DMS79 treated with DMSO at 0.1 percent for 48 hours (cell line): ENCODE measurements at places on chromosomes 7 and 10.
A peak's percentile ranks its signal among the peaks of the same experiment; 100 is the strongest.

GRCh38 chr10:44998146-44998631, 2.5 kb upstream of the ZNF22 start:
- no peak for DNase-seq

DNA sequence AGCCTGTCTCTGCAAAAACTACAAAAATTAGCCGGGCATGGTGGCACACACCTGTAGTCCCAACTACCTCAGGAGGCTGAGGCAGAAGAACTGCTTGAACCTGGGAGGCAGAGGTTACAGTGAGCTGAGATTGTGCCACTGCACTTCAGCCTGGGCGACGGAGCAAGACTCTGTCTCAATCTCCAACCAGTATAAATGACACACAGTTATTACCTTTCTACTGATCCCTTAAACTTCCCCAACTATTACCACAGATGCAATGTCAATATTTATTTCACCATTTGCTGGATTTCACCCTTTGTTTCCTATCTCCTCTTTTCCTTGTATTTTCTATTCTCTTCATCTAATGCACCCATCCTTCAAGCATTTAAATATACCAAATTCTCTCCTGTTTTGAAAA, 431.8 kb downstream of the GRM8 start:
- DNase-seq, result no peak

DNA sequence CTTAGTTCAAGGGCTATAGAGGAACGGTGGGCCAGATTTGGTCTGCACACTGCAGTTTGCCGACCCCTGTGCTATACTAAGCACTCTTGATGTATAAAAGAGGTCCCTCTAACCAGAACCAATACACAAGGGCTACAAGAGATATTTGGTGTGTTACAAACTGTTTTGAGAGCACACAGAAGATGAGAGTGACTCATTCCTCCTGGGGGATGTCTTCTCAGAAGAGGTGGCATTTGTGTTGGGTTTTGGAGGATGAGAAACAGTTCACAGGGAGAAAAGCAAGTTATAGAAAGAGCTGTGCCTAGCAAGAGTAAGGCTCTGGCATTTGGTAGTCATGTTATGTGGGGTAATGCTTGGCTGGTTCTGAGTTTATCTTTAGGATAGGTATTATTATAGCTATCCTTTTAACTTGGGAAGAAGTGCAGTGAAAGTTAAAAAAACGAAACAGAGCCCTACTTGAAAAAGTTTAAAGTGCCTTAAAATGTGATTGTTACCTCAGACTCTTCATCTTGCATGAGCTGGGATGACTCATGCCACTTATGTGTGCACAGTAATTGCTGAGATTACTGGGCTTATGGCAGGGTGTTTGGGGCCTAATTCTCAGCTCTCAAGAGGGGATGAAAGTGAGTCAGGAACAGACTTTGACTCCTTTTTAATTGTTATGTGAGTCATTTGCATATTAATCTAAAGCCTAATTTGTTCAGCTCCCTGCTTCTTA, 160.4 kb downstream of the KIF20B start:
- DNase-seq, result peak; percentile 28

DNA sequence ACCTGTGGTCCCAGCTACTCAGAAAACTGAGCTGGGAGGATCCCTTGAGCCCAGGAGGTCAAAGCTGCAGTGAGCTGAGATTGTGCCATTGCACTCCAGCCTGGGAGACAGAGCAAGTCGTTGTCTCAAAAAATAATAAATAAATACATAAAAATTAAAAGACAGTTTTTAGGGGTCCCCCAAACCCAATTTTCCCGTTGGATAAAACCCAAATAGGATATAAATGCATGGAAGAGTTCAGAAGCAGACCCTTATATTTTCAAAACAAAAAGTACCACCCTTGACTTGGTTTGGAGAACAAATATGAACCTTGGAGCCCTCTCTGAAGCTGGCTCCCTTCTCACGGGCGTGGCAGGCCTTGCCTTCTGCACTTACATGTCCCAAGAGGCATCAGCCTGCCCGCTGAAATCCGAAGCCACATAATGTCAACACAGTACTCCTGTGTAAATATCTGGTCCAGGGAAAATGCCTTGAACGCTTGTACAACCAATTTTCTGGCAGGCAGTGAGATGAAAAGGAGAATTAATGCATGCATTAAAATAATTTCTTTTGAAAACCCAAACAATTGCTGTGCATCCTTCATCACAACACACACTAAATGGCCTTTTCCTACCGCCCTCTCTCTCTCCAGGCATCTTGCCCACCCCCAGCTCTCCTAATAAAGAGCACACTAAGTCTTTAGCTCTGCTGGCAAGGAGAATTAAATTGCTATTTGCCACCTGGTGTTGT, 46.4 kb upstream of the PARD3 start:
- peak; percentile 65 for DNase-seq

- no peak for DNase-seq
Measured at GRCh38 chr7:127417346-127417745, 24.8 kb upstream of the ZNF800 start.

DNA sequence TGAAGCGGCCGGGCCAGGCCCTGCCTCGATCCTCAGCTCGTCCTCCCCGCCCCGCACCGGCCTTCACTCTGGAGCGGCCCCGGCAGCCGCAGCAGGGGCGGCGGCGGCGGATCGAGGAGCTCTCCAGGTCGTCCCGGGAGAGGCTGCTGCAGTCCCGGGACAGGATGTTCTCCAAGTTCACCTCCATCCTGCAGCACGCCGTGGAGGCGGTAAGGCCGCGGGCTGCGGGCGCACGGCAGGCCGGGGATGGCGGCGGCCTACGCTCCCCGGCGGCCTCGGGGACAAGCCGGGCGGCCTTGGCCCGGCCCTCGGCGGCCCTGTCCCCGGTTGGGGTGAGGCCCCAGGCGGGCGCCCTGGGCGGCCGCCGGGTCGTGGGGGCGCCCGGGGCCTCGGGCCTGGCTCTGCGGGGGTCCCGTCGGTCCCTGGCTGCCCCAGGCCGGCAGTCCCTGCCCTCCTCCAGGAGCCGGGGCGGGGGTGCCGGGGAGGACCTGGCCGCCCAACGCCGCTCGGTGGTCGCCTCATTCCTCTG, 399 bp downstream of the FHIP2A start:
- peak; percentile 1 for DNase-seq

GRCh38 chr10:80540981-80541750, 3.5 kb downstream of the SH2D4B start:
- no peak for DNase-seq

- DNase-seq, result no peak
Measured at GRCh38 chr7:108204281-108204796, 74.2 kb upstream of the LAMB4 start.

- no peak for DNase-seq
Measured at GRCh38 chr10:67772894-67773511, 65.0 kb downstream of the DNAJC12 start.

GRCh38 chr10:75744261-75744660, 312.8 kb downstream of the LRMDA start:
- no peak for DNase-seq

- no peak for DNase-seq
Measured at GRCh38 chr7:3897430-3898372, 596.6 kb downstream of the SDK1 start.

- DNase-seq, result no peak
Measured at GRCh38 chr10:17394854-17395253, 59.5 kb downstream of the ST8SIA6 start.

- no peak for DNase-seq
Measured at GRCh38 chr10:132796846-132797245, 10.9 kb upstream of the NKX6-2 start.

DNA sequence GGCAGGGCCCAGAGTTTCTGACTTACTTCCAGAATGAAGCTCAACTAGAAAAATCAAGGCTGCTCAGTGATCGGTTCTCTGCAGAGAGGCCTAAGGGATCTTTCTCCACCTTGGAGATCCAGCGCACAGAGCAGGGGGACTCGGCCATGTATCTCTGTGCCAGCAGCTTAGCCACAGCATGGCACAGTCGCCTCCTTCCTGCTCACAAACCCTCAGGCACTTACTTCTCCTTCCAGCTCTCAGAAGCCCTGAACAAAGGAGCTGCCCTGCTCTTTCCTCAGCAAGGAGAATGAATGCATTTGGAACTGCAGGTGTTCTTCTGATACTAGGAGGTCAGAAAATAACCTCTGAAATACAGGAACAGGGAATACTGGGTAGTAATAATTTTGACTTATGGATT, 219.7 kb upstream of the PRSS1 start:
- DNase-seq, result no peak

DNA sequence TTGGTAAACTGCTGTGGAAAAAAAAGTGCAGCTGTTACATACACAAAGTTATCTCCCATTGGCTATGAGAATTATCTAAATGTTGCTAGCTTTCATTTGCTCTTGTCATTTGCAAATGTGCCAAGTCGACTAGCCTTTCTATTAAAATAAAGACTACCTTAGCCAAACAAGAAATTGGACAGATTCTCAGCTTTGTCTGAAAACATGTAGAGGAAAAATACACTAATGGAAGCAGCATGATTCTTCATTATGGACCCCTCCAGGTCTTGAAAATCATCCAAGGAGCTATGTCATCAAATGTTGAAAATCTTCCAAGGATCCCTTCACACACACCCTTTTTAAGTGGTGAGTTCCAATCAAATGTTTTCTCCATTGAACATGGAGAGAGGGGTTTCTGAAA, 237.7 kb downstream of the ETV1 start:
- no peak for DNase-seq

GRCh38 chr7:25669961-25670841, 441.9 kb upstream of the NPVF start:
- DNase-seq, result no peak

- no peak for DNase-seq
Measured at GRCh38 chr10:71265201-71265575, 52.8 kb downstream of the UNC5B start.

DNA sequence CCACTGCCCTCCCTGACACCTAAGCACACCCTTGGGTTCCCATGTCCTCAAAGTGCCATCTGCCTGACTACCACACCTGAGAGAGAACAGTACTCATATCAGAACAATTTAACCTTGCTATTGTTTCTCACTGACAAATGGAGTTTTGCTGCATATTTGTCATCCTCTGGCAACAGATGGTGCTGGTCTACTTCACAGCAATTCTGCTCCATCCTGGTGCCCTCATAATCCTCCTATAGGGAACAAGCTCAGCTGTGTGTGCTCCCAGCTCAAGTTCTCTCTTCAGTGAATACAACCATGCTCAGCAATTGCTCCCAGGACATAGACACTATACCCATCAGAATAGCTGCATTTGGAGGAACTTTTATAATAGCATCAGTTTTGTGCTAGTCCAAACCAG, 32.8 kb upstream of the ITGB1 start:
- DNase-seq, result no peak

- DNase-seq, result no peak
Measured at GRCh38 chr10:104201636-104202035, 30.5 kb downstream of the CFAP43 start.

- DNase-seq, result no peak
Measured at GRCh38 chr7:71974611-71975010, 437.5 kb downstream of the CALN1 start.

DNA sequence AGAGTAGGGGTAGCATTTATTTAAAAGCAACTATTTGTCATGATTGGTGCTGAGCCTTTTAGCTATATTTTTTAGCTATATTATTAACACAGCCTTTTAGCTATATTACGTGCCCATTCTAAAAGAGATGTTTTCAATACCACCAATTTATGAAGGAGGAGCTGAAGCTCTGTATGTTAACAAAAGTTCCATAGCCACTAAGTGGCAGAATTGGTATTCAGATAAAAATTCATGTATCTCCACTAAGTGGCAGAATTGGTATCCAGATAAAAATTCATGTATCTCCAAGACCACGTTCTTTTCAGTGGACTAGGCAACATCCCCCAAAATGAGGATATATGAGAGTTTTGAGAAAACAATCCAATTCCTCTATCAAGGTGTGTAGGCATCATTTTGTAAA, 268.6 kb downstream of the HGF start:
- DNase-seq, result no peak

DNA sequence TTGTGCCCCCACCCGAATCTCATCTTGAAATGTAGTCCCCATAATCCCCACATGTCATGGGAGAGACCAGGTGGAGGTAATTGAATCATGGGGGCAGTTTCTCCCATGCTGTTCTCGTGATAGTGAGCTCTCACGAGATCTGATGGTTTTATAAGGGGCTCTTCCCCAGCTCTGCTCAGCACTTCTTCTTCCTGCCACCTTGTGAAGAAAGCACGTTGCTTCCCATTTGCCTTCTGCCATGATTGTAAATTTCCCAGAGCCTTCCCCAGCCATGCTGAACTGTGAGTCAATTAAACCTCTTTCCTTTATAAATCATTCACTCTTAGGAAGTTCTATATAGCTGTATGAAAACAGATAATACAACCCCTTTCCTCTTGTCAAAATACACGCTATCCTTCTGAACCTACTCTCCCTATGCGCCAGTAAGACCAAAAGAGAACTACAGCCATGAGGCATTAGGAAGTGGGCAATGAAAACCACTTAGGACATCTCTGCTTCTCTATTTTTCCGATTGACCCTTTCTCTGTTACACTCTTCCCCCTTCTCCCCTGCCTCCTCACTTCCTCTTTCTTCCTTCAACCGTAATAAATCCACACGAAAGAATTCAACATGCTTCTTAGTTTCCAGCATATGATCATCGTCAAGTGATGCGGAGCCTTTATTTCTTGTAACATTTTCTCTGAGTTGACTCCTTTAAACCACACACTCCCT, 101.2 kb upstream of the WDR11 start:
- DNase-seq, result no peak

- no peak for DNase-seq
Measured at GRCh38 chr10:82150123-82150900, 275.3 kb downstream of the NRG3 start.

DNA sequence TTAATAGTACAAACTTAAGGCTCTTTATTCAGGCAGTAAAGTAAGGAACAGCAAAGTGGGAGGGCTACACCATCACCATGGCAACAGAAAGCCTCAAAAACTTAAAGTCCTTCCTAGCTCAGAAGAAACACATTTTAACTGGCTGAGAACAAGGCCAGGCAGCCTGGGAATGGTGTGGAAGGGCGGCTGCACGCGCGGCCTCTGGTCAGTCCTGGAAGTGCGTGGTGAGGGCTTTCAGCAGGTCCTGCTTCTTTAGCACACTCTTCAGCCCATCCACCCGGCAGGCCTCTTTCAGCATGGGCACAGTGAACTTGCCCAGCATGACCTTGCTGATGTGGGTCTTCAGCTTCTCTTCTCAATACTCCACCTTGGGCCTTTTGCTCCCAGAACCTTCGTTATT, 133.0 kb downstream of the CYP26A1 start:
- no peak for DNase-seq

DNA sequence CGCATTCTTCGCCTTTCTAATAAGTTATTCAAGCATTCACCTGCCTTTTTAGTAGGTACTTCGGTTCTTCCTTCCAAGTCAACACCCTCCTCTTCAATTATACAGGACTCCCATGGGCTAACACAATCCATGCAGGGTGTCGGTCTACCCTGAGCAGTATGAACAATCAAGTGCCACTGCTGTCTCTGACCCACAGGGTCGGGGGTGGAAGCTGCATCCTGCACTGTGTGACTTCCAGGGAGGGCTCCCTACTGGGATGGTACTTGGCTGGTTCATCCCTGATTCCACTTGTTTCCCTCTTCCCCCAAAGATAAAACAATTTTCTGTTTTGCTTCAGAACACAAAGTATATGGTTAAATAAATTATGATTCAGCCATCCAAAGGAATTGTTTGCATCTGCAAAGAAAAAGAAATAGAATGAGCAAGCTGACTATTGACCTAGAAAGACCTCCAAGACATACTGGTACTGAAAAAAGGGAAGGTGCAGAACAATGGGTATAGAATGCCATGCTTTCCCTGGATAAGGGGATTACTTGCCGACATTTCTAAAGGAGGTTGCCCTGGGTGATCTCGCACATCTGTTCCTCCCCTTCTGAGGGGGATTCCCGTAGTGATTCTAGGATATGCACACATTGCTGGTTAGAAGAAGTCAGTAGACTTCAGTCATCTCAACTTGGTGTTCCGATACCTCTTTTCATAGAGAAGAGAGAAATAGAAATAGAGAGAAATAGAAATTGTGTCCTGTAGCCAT, 89.1 kb upstream of the AGR3 start:
- no peak for DNase-seq
